ENCODE measurements at places on chromosomes 13 and 19. TPM values are rescaled to one million over a fixed set of nuclear protein-coding genes. Genes with fewer than 3 reads are reported as not detected.
A peak's percentile ranks its signal among the peaks of the same experiment; 100 is the strongest.

- peak; percentile 85 for DNase-seq
Observed at GRCh38 chr13:32427852-32428580, at the start of gene N4BP2L1. Gene N4BP2L1, minus strand, starts transcription at chr13:32428130. Its CDS starts 48 bp downstream, at chr13:32428082.

SLC25A42 gene
- 22.9 TPM for polyA plus RNA-seq

GRCh38 chr13:42364613-42365000 is 92.7 kb downstream of the AKAP11 start:
- DNase-seq, result no peak

DNA sequence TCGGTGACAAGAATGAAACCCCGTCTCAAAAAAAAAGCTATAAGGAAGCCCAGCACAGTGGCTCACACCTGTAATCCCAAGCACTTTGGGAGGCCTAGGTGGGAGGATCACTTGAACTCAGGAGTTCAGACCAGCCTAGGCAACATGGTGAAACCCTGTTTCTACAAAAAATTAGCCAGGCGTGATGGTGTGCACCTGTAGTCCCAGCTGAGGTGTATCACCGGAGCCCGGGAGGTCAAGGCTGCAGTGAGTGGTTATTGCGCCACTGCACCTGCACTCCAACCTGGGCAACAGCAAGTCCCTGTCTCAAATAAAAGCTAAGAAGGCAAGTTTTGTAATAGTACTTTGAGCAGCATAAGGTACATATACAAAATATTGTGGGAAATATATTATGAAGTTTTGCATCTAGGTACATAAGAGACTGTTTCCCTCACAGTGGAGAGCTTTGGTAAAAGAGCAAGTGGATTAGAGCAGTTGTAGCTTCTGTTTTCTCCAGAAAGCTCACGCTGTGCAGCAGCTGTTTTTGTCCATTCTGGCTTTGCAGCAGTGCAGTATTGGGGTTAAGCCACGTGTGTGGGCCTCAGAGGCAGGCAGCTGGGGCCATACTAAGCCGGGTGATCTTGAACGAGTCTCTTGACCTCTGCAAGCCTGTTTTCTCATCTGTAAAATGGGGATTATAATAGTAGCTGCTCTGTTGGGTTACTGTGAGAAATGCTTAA is 35.4 kb downstream of the ARHGAP35 start:
- DNase-seq, result no peak
